Inflammatory macrophage treated with lipopolysaccharide for 4 hours (primary cell): ENCODE measurements at places on chromosomes 7 and 10.

GRCh38 chr7:82527851-82528250 is 84.3 kb upstream of the CACNA2D1 start:
- DNase-seq, result peak; percentile 44

- no peak for DNase-seq
These were observed 30.6 kb downstream of the STAM start for GRCh38 chr10:17674566-17674965.

DNA sequence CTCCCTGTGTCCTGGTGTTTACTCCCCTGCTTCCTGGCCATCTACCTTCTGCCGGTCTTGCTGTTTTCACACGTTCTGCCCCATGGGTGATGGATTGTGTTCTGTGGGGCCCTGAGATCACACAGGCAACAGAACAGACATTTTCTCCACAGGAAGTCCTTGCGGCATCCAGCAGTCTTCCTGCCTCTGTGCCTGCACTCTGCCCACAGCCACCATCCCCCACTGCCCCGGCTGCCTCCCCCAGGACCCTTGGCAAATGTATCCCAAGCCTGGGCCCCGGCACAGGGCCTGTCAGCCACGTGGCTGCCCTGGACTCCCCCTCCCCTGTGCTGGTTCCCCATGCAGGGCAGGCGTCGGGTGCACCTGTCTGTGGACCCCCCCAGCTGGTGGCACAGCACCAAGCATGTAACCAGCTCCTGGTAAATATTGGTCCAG is 184.2 kb downstream of the WDR37 start:
- no peak for DNase-seq

GRCh38 chr7:67267914-67268313 is 271.3 kb downstream of the TYW1 start:
- no peak for DNase-seq

GRCh38 chr7:2118630-2119190 is 114.0 kb downstream of the MAD1L1 start:
- no peak for DNase-seq

GRCh38 chr7:148819697-148820360 is 64.3 kb downstream of the EZH2 start:
- DNase-seq, result peak; percentile 48

DNA sequence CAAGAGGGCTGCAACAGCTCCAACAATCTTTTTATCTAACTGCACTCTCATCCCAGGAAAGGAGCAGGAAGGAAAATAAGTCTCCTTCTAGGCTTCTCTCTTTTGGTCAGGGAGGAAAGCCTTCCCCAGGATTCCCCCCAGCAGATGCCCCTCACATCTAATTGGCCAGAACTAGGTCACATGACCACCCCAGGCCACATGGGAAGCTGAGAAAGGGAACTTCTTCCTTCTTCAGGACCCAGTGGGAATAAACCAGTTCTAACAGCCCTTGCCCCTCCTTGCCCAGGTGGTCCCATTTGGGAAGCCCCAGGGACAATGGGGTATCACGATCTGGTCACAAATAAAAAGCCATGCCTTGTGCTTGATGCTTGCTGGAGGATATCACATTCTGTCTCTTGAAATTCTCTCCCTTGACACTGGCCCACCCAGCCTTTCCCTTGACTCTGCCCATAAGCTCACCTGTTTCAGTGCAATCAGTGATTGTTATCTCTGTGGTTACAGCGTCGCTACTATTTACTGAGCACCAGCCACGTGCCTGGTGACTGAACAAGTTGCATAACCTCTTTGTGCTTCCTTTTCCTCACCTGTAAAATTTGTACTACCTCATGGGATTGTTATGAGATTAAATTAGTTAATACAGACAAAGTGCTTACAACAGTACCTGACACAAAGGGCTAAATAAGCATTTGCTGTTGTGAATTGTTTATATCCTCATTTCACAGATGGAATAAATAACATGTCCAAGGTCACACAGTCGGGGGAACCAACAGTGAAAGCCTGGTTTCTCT is 9.0 kb upstream of the TACR2 start:
- no peak for DNase-seq

- DNase-seq, result no peak
These were observed 47.8 kb downstream of the SLC35G1 start for GRCh38 chr10:93941606-93942005.

- no peak for DNase-seq
These were observed 86.4 kb upstream of the LYZL1 start for GRCh38 chr10:29202386-29202940.

DNA sequence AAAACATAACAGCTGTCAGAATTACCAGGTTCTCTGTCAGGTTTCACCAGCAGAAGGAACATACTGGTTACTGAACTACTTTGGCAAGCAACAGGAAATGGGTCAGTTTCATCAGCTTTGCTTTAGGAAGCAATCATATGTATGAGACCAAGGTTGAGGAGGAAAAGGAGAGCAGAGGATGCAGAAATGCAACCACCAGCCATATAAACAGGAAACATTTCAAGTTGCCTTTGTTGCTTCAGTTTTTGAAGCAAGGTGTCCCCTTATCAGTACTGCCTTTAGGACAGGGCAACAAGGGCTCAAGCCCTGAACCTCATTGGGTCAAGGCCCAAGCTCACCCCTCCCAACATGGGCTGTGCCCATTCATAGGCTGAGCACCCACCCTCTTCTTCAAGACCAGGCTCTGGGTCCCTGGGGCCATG is 10.2 kb downstream of the HIPK2 start:
- DNase-seq, result peak; percentile 52

DNA sequence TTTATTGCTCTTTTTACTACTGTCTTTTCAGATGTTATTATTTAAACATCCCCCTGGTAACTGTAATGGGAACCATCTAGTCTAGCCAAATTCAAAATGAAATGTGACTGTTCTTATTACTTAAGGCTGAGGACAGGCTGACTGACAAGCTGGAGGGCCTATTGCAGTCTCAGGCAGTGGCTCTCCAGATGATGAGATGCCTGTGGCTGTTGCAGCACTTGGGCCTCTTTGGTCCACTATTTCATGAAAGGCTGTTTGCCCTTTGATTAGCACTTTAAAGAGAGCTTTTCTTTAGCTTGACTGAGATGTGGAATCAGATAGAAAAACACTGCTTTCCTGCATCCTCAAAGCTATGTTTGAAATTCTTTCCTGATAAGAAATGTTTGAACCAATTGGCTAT is 540.5 kb downstream of the SORCS3 start:
- no peak for DNase-seq

GRCh38 chr7:131285556-131285955 is 42.1 kb upstream of the MKLN1 start:
- DNase-seq, result no peak

DNA sequence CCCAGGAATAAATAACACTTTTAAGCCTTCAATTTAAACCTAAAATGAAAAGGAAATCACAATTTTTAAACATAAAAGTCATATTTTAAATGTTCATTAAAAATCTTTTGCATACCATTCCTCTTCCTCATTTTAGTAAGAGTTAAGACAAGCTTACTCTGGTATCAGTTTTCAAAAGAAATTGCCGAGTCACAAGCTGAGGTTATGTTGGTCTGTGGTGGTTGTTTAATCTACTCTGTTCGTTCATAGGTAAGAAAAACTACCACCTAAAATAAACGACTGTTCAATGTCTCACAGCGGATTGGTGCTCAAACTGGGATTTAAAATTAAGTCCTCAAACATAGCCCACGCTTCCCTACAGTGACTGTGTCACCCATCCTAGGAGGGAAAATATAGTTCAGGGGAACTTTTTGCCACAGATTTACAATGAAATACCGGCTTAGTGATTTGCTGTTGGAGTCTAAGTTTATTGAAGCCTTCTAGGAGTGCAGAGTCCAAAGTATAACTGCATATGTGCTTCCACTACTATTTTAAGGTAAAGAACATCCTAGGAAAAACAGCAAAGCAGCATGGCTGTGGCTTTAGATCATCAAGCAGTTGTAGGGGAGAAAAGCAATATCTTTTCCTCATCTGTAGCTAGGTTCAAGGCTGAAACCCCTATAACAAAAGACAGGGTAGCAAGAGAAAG is 61.1 kb downstream of the GNAT3 start:
- DNase-seq, result no peak

GRCh38 chr10:22837351-22837750 is 90.5 kb upstream of the ARMC3 start:
- DNase-seq, result no peak

DNA sequence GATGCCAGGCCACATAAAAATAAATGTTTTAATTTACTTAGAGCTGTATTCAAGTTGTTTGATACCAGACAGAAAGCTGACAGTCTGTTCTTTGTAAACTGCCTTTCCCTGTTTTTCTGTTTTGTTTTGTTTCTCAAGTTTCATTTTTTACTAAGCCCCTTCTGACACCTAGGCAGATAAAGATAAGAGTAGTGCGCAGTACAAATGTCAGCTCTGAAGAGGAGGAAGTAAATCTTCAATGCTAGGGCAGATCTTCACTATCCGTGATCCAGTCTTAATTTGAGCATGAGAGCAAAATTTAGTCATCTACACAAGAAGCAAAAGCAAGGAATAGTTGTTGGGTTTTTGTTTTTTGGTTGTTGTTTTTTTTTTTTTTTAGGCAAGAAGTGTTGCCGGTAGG is 27.3 kb downstream of the MTURN start:
- no peak for DNase-seq

GRCh38 chr10:120012131-120012400 is 119.5 kb downstream of the SEC23IP start:
- no peak for DNase-seq

- DNase-seq, result no peak
These were observed 27.4 kb downstream of the LAMB4 start for GRCh38 chr7:108102671-108103312.

- DNase-seq, result no peak
These were observed 207.1 kb downstream of the TRIL start for GRCh38 chr7:28750981-28751380.

- no peak for DNase-seq
These were observed 67.5 kb upstream of the CCNY start for GRCh38 chr10:35268791-35269257.

- no peak for DNase-seq
These were observed 13.9 kb upstream of the OPTN start for GRCh38 chr10:13086056-13086455.

GRCh38 chr7:156423876-156424275 is 216.7 kb upstream of the RNF32 start:
- DNase-seq, result no peak

DNA sequence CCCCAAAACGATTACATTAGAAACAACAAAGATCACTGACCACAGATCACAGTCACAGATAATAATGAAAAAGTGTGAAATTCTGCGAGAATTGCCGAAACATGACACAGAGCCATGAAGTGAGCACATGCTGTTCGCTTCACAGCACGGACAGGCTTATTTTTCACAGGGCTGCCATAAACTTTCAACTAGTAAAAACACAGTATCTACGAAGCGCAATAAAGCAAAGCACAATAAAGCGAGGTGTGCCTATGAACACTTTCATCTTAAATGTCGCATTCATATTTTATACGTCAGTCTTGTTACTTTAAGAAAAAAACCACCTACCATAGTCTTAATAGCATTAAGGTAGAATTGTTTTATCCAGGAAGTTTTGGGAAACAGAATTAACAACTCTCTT is 51.5 kb downstream of the ESYT2 start:
- no peak for DNase-seq

DNA sequence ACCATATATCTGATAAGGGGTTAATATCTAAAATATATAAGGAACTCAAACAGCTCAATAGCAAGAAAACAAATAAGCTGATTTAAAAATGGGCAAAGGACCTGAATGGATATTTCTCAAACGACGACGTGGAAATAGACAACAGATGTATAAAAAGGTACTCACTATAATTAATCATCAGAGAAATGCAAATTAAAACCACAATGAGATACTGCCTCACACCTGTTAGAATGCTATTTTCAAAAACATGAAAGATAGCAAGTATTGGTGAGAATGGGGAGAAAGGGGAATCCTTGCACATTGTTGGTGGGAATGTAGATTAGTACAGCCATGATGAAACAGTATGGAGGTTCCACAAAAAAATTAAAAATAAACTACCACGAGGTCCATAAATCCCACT is 163.2 kb downstream of the DKK1 start:
- no peak for DNase-seq

- DNase-seq, result no peak
These were observed 56.5 kb upstream of the CTBP2 start for GRCh38 chr10:125216861-125217260.

DNA sequence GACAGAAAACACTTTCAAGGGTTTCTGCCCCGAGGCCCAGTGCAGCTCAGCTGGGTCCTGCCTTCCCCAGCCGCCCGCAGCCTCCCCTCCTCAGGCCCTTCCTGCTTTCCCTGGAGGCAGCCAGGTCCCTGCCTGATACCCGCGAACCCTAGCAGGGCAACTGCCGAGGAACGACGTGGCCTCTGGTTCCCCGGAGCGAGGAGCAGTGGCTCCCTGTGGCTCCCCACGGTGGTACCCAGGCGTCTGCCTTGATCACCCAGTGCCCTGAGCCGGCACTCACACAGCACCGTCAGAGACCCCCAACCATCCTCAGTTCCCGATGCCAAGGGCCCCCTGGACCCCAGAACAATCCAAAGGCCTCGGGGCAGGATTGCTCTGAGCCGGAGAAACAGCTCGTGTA is 58.3 kb downstream of the CFAP46 start:
- no peak for DNase-seq

DNA sequence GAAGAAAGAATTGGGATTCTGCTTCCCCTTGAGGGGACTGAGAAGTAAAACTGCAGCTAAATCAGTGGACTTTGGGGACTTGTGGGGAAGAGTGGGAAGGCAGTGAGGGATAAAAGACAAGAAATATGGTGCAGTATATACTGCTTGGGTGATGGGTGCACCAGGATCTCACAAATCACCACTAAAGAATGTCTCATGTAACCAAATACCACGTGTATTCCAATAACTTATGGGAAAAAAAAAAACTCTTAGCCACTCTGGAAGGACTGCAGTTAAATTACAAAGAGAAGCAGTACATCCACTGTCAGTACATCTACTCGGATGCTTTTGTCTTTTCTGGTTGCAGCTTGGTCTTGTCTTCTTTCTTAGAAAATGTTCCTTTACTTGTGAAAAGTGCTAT is 27.4 kb upstream of the GOT1 start:
- no peak for DNase-seq

DNA sequence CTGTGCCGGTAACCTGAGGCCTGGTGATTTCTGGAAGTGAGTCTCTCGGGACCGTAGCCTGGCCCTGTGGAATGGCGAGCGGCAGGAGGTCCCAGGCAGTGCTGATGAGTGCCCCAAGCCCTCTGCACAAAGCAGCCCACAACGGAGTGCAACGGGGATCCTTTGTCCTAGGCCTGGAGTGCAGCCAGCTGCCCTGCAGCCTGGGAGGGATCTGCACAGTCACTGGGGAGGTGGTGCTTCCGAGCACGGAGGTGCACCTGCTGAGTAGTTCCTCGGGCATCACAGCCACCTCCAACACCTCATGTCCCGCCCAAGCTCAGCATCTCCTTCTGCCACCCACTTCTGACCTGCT is 162.8 kb upstream of the ZMIZ1 start:
- no peak for DNase-seq

GRCh38 chr10:16779384-16779915 is 37.8 kb downstream of the RSU1 start:
- no peak for DNase-seq

DNA sequence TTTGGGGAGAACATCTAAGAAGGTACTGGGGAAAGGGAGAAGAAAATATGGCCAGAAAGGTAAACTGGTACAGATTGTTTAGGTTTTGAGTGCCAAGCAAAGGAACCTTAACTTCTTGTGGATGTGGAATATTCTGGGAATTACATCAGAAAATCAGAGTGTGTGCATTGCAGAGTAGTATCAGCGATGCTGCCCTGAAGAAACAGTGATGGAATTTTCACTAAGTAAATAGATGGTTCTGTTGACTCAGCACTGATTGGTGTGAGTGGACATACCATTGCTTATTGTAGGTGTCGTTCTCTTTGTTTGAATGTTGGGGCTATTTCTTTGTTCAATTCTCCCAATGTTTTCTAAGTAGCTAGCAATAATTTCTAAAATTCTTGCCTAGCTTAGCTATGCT is 24.4 kb upstream of the AKR1B1 start:
- DNase-seq, result no peak
